ENCODE measurements at places on chromosomes 6 and 20.
A peak's percentile ranks its signal among the peaks of the same experiment; 100 is the strongest.

- no peak for DNase-seq
Observed at GRCh38 chr20:61970357-61970756, 95.3 kb downstream of the TAF4 start.

- peak; percentile 46 for DNase-seq
Observed at GRCh38 chr20:50636601-50637540, 54.5 kb downstream of the RIPOR3 start.

GRCh38 chr20:44228465-44229258, 18.1 kb upstream of the OSER1 start:
- DNase-seq: no peak

- DNase-seq: no peak
Observed at GRCh38 chr6:47303861-47304260, 5.8 kb downstream of the TNFRSF21 start.
